ENCODE measurements at places on chromosomes 1 and 21. TPM values are rescaled to one million over a fixed set of nuclear protein-coding genes. Genes with fewer than 3 reads are reported as not detected.

GRCh38 chr21:29800056-29800455, 139.7 kb downstream of the GRIK1 start:
- no peak for DNase-seq

GRCh38 chr1:161763522-161764098, 2.5 kb upstream of the ATF6 start:
- DNase-seq: peak; percentile 58

- DNase-seq: no peak
These were observed 74.0 kb downstream of the TLR5 start for GRCh38 chr1:223068900-223069665.

DNA sequence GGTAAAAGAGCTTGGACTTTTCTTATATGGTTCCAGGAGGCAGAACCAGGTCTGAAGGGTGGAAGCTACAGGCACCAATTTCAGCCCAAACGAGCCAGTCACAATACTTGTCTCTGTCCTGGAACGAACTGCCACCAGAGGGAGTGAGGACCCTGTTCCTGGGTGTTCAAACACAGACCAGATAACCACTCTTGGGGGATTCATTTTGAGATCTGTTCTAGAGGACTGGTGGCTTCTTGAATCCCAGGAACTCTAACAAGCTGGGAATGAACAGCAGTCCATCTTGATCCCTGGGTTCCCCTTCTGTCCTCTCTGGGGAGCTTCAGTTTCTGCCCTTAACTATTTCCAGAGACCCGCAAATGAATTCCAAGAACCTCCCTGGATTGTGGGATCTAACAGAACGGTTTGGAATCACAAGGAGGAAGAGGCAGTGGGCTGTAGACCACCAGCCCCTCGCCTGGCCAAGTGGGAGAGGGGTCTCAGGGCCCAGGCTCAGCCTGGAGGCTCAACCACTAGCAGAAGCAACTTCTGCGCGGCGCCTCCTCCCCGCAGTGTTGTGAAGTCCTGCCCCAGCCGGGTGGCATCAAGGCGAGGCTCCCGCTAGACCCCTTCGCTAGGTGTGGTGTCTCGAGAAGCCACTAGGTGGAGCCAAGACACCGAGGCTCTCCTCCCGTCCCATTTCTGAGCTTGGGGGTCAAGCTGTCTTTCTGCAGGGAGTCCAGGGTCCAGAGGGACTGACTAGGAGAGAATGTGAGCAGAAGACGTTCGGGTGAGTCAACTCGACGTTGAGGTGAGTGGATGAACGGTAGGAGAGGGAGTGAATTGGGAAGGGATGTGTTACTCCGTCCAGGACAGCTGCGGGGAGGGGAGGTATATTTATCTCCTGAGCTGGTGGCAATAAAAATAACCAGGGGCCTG, 12.1 kb upstream of the NES start:
- DNase-seq: peak; percentile 71

DNA sequence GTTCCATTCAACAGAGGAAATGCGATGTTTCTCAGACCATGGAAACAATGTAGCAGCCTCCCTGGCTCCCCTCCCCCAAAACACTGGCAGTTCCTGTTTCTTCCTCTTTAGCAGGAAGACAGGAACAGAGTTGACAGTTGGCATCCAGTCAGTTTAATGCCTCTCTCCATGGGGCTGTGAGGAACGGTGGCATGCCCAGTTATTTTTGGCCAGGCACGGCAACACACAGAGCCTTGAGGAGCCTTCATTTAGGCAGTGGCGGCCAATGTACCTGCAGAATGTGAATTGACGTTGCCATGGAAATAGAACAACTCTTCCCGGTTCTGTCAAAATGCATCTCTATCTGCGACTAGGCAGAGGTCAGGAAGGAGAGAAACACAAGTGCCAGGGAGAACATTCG, 330.6 kb downstream of the DSCAM start:
- no peak for DNase-seq

DNA sequence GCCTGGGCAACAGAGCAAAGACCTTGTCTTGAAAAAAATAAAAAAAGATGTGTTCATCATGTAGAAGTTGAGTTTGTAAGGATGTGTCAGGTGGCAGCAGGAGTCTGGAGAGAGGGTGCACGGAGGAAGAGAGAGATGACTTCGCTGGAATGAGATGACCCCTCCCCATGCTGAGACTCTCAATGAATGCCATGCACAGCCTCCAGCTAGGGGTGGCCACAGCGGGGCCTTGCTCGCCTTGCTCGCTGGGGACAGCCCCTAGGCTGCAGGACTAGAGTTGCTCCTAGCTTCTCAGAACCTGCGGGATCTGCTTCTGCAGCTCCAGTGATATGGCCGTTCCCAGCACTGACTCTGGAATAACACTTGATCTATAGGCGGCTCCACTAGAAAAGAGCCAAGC, 6.6 kb upstream of the C2CD2 start:
- no peak for DNase-seq

DNA sequence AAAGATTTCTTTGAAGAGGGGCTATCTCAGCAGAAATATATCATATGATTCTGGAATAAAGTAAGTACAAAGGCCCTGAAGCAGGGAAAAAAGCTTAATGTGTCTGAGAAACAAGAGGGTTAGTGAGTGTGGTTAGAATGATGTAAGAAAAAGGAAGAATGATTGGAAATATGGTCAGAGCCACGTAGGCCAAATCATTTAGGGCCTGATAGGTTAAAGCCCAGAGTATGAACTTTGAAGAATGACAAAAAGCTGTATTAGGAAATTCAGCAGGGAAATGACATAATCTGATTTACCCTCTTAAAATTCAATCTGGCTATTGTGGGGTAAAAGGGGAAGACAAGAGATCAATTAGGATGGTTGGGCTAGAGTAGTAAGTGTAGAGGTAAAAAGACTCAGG, 69.0 kb upstream of the MUTYH start:
- no peak for DNase-seq

GRCh38 chr1:31164291-31164690, 75.4 kb downstream of the NKAIN1 start:
- DNase-seq: no peak

SPEN gene
- 46.7 TPM for polyA plus RNA-seq

SRM gene
- 128 TPM for polyA plus RNA-seq

ERICH3 gene
- polyA plus RNA-seq: not detected

GJA8 gene
- not detected for polyA plus RNA-seq
